Activated CD4-positive, alpha-beta T cell treated with anti-CD3 and anti-CD28 coated beads, Interleukin-2, amount 10 ng/mL, durations not matched to agents 7 days and 5 days (primary cell): ENCODE measurements at places on chromosomes 5 and 9.

DNA sequence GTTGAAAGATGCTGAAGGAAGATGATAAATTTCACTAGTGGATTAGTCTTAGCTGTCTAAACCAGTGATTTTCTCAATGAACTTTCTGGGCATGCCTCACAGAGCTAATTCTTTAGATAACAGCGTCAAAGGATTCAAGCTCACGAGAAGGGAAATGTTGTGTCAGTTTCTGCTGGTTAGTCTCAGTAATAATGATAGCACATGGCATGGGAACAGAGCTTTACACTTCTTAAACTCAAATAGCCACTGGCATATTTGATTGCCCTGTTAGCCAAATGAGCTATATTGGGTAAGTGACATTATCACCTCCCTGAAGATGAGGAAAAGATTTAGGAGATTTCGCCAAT lies 139.3 kb upstream of the NR3C1 start:
- DNase-seq, result no peak

- no peak for DNase-seq
These were observed 631.7 kb upstream of the CDH6 start for GRCh38 chr5:30561771-30562170.

DNA sequence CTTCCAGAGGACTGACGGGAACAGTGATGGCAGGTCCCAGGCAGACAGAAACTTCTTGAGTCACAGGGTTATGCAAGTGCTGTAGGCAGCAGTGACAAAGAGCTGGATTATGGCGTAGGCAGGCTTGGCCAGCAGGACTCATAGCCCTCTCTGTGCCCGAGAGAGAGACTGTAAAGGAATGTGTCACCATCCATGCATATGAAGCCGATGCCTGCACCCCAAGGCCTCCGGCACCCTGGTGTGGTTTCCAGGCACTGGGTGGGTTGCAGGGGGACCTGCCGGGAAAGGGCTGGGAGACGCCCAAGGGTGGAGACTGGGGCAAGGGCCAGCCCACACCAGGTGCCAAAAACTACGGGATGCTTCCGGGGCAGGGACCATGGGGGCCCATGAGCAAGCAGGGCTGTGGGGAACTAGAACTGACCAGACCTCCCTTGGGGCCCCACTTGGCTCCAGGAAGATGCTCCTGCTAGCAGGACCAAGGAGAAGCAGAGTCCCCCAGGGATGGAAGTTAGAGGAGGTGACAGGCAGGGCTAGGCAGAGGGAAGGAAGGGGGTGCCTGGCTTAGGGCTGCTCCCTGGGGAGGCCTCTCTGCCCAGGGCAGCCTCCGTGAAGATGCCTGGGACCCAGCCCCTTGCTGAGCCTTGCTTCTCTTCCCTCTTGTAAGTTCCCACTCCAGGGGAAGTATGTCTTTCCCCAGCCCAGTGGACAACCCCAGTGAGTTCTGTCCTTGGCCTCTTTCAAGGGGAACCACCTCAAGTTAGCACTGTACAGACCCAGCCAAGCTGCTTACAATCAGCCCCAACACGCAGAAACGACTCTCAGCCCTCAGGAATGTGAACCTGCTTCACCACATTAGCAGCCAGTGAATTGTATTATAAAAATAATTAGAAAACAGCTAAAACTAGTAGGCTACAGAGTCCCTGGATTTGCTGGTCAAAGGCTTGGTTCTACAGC lies 10.5 kb upstream of the IPPK start:
- no peak for DNase-seq

- DNase-seq, result no peak
These were observed 364.4 kb upstream of the KIF2A start for GRCh38 chr5:61941637-61942036.

DNA sequence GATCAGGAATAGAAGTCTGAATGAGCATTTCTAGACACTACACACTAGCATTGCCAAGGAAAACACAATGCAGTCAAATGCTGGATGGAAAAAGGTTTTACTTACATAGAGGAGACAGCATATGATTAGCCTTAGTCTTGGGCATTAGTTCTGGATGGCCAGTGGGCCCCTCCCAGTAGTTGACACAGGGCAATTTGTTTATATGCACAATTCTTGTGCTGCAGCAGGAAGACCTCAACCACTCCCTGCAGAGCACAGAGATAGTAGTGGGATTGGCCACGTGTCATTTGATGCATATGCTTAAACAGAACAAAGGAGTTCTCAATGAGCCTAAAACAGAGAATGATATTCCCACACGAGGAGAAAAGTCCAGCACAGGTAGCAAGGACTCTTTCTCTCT lies 1496.2 kb upstream of the CDH6 start:
- DNase-seq, result no peak

- no peak for DNase-seq
These were observed at the start of gene IFNW1 for GRCh38 chr9:21141427-21141882. Gene IFNW1 (minus strand): TSS chr9:21141832. CDS start chr9:21141570, 262 bp downstream.

DNA sequence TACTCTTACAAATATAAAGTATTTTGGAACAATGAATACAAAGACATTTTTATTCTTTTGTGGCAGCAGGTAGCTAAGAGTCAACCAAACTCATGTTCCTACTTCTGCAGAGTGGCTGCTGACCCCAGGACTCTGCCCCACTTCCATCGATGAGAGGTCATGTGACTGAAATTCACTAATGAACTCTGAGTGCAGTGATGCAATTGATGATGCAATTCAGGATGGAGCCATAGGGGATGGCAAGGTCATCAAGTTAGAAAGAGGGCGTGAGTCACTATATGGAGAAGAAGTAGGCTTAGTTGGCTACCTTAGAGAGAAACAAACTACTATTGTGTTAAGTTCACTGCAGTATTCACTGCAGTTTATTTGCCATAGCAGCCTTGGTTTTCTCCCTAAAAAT lies 340.4 kb downstream of the CTNND2 start:
- no peak for DNase-seq

GRCh38 chr5:141478321-141478945 lies 2.7 kb downstream of the PCDHGC3 start:
- DNase-seq, result no peak

GRCh38 chr9:134717924-134718645 lies 76.5 kb downstream of the COL5A1 start:
- no peak for DNase-seq
